Hematopoietic multipotent progenitor cell treated with erythropoietin and hydrocortisone succinate and interleukin-3 and kit ligand, for 15 days (in vitro differentiated cells): ENCODE measurements at places on chromosomes 6 and 20.

GRCh38 chr6:143179096-143179495, 118.4 kb downstream of the AIG1 start:
- DNase-seq: no peak

DNA sequence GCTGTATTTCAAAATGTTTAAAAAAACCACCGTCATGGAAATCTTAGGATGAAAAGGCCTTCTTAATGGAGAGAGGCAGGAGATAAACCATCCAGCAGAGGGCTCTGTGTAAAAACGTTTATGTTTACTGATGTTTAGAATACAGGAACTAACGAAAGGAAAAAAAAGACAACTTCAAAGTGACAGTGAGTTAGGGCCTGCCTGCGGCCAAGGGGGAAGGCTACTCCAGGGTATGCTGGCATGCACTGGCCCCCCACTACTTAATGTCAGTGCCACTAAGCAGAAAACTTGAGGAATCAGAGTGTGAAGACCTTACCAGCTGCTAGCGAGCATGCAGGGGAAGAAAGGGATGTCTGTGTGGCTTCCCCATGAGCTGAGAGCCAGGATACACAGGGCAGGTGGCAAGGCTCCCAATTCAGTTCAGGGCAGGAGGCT, 47.7 kb downstream of the AKAP7 start:
- DNase-seq: no peak

DNA sequence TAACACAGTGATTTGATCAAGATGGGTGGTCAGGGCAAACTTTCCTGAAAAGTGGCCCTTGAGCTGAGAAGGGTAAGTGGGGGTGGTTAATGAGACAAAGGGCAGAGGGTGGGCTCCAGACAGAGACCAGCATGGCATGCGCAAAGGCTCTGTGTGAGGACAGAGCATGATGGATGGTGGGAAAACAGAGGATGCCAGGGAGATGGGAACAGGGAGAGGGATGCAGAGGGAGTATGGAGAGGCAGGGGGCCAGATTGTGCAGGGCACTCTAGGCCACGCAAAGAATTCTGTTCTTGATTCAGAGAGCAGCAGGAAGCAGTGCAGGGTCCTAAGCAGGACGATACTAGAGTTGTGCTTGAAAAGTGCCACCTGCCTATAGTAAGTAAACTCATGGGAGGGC, 394.4 kb downstream of the BTBD9 start:
- no peak for DNase-seq

GRCh38 chr6:139713424-139713823, 339.0 kb upstream of the CITED2 start:
- DNase-seq: no peak

DNA sequence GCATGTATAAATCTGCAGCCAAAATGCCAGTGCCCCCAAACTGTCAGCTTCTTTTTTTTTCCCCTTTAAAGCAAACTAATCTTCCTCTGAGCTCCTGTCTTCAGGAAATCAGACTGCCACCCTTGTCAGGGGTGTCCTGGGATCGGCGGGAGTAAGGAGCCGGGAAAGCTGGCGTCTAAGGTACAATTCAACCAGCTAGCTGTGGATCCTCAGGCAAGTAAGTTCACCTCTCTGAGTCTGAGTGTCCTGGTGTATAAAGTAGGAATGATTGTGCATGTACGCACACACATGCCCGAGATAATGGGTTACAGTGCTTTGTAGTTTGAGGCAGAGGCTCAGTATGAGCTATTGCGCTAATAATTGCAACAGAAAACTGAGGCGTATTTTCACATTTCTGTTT, 98.3 kb downstream of the ANKRD60 start:
- DNase-seq: no peak

DNA sequence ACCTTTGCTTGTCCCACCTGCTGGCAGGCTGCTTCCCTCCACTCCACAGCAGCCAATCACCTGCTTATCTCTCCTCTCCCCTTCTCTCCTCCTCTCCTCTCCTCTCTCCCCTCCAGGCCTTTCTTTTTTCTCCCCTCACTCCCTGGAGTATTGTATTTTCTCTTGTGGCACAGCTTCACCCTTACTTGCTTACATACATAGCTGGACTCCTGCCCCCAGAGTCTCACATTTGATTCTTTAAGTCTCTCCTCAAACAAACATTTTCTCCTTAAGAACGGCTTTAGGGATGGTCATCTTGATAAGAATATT, 3.6 kb upstream of the LY86 start:
- DNase-seq: no peak

- DNase-seq: no peak
Measured at GRCh38 chr6:168972128-168972527, 281.5 kb downstream of the THBS2 start.

DNA sequence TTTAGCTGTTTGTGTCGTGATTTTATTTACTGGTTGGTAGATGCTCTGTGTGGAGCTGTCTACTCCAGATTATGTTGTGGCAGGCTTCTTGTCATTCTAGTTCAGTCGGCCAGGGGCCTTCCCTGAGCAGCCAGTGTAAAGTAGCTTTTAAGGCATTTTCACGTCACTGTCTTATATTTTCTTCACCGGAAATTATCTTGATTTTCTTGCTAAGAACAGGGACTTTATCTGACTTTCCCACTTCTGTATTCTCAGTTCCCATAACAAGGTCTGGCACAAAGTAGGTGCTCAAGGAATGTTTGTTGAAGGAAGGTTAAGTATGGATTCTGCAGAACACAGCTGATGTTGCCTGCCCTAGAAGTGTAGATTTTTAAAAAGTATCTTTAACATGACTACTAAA, 868 bp downstream of the LTV1 start:
- no peak for DNase-seq

GRCh38 chr6:145656128-145656527, 79.2 kb downstream of the EPM2A start:
- no peak for DNase-seq

DNA sequence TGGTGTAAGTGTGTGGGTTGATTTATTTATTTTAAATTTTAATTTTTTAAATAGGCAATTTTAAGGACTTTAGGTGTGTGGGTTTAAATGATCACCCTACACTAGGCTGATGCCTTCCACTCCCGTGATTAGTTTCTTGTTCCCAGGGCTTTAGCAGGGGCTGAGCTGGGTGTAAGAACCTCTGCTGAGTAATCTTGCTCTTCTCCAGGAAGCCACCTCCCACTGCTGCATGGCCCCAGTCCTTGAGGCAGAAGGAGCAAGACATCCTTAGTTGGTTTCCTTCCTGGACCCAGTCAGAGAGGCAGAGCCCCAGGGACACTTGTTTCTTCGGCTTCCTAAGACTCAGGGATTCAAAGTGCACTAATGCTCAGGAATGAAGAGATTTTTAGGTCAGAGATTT, 19.8 kb upstream of the CDC5L start:
- DNase-seq: no peak

GRCh38 chr6:77415706-77416105, 47.6 kb downstream of the HTR1B start:
- no peak for DNase-seq

DNA sequence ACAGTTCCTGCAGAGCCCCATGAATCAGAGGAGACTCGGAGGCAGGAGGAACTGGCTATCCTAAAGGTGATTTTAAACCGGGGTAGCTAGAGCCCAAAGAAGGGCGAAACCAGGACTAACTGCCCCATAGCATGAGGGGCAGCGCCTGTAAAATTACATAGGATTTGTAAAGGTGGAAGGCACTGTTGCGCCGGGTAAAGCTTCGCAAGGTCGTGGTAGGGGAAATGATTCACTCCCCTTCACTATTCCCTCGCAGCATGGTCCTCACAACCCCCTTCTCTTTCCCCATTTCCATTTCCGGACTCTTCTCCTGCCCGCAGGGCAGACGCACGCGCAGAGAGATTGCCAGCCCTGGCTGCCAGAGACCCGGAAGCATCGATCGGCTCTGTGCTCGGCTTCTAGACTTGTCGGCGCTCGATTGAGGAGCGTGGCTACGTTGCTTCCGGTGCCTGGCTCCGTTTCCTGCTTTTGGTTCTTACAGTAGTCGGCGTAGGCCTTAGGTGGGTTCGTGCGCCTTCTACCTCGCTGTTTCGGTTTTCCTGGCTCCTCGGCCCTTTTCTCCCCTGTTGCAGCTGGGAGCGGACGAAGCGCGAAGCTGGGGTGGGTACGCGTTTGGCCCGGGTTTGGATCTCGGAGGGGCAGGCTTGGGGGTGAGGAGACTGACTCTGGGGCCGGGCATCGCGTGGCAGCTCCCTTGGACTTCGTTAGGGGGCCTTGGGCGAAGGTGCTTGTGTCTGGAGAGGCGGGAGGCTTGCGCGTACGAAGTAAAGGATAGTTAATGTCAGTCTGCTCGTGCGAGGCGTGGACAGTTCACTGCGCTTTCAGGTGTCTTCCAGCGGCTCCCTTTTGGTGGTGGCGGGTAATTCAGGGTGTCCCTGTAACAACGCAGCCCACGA, at the start of gene SNRPB2:
SNRPB2 (plus strand) TSS at position 462 of the 896 bp plus-strand sequence. CDS start 1,677 bp downstream, outside the sequence.
- DNase-seq: peak; percentile 90
